Adipocyte (in vitro differentiated cells): ENCODE measurements at places on chromosomes 4 and X.

DNA sequence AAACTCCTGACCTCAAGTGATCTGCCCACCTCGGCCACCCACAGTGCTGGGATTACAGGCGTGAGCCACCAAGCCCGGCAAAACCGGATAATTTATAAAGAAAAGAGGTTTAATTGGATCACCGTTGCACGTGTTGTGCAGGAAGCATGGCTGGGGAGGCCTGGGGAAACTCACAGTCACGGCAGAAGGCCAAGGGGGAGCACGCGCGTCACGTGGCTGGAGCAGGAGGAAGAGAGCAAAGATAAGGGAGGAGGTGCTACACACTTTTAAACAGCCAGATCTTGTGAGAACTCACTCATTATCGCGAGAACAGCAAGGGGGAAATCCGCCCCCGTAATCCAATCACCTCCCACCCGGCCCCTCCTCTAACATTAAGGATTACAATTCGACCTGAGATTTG, 177.9 kb upstream of the TENM3 start:
- no peak for DNase-seq

DNA sequence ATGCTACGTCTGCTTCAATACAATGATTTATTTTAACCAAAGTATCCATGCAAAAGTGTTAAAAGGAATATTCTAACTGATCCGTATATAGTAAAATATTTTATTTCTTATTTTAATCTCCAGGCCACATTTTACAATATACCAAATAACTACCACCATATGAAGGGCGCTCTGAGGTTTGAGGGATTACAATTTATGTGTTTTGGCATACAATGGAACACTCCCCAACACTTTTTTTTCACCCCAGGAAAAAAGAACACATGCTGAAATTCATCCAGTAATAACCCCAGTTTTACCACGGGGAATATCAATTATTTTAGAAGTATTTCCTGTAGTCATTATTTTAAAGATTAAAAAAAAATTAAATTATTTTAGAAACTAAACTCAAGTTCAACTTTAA, 65.4 kb downstream of the APBB2 start:
- DNase-seq, result no peak

DNA sequence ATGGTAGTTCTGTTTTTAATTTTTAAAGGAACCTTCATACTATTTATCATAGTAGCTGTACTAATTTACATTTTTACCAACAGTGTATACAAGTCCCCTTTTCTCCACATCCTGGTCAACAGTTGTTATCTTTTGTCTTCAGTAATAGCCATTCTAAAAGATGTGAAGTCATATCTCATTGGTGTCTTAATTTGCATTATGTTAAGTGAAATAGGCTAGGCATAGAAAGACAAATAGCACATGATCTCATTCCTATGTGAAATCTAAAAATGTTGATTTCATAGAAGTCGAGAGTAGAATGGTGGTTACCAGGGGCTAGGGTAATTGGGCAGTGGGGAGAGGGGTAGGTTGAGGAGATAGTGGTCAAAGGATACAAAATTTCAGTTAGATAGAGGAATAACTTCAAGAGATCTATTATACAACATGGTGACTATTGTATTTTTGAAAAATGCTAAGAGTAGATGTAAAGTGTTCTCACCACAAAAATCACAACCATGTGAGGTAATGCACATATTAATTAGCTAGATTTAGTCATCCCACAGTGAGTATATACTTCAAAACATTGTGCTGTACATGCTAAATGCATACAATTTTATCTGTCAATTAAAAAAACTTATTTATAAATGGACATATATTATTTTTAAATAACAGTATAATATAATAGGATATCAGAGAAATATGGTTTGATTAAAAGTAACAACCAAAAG, 58.9 kb downstream of the DIAPH2 start:
- no peak for DNase-seq

- no peak for DNase-seq
These were observed 56.4 kb upstream of the DDIT4L start for GRCh38 chr4:100246697-100247096.

GRCh38 chrX:51144828-51145442, 187.7 kb upstream of the NUDT10 start:
- peak; percentile 30 for DNase-seq

- no peak for DNase-seq
These were observed 685.2 kb upstream of the INTU start for GRCh38 chr4:126947536-126947935.

- no peak for DNase-seq
These were observed 90.7 kb upstream of the PCDH18 start for GRCh38 chr4:137623013-137623412.

GRCh38 chrX:123975180-123975579, 13.7 kb downstream of the STAG2 start:
- peak; percentile 21 for DNase-seq
